ENCODE measurements at places on chromosomes 3 and 15.

DNA sequence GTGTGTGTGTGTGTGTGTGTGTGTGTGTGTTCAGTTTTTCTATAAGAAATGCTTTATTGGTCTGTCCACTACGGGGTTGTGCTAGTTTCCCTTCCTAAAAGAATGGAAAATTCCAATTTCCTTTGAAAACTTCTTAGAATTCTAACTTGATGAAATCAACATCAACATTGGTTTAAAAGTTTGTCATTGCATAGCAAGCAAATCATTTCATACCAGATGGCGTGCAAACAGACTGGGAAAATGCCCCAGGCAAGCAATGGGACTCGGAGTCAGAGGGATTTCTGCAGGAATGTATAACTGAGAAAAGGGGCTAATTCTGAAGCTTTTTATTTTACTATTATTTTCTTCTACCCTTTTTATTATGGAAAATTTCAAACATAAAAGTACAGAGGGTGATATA lies 13.1 kb upstream of the DYNC1LI1 start:
- no peak for DNase-seq

GRCh38 chr3:100420885-100421284 lies 19.5 kb downstream of the LNP1 start:
- no peak for DNase-seq

GRCh38 chr3:60186359-60186758 lies 1064.9 kb downstream of the FHIT start:
- no peak for DNase-seq

DNA sequence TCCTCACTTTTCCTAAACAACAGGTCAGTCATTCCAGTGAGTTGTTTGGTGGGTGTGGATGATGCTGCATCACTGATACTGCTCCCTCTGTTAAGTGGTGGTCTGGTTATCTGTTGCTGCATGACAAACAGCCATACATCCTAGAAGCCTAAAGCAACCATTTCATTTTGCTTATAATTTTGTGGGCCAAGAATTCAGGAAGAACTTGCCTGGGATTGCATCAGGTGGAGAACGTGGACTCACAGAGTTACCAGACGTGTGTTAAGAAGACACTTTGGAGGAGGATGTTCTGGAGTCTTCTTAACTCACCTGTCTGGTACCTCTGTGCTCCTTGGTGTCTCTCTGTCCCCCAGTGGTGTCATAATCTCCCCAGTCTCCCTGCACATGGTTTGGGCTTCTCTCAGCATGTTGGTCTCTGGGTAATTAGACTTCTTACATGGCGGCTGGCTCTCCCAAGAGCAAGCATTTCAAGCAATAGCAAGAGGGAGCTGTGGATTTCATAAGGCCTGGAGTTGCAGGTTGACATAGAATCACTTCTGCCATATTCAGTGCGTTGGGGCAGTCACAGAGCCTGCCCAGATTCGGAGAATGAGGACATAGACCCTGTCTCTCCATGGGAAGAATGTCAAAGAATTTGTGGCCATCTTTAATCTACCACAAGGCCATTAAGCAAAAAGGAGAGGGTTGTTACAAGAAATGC lies 20.1 kb downstream of the USP3 start:
- DNase-seq, result no peak

- no peak for DNase-seq
These were observed 14.5 kb upstream of the PLD1 start for GRCh38 chr3:171824824-171825221.

DNA sequence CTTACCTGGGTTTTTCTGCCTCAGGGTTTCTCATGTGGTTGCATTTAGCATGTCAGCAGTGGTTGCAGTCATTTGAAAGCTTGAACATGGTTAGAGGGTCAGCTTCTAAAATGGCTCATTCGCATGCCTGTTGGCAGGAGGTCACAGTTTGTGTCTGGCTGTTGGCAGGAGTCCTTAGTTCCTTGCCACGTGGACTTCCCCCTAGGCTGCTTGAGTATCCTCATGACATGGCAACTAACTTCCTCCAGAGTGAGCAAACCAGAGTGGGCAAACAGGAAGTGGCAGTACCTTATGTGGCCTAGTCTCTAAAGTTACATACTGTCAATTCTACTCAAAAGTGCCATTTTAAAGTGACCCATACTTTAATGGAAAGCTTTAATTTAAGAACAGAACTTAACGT lies 3.4 kb upstream of the UNC13C start:
- peak; percentile 9 for DNase-seq

- DNase-seq, result no peak
These were observed 14.8 kb downstream of the FAM240A start for GRCh38 chr3:46627078-46627477.

GRCh38 chr15:20340331-20340811 lies 201.2 kb downstream of the GOLGA6L6 start:
- no peak for DNase-seq

DNA sequence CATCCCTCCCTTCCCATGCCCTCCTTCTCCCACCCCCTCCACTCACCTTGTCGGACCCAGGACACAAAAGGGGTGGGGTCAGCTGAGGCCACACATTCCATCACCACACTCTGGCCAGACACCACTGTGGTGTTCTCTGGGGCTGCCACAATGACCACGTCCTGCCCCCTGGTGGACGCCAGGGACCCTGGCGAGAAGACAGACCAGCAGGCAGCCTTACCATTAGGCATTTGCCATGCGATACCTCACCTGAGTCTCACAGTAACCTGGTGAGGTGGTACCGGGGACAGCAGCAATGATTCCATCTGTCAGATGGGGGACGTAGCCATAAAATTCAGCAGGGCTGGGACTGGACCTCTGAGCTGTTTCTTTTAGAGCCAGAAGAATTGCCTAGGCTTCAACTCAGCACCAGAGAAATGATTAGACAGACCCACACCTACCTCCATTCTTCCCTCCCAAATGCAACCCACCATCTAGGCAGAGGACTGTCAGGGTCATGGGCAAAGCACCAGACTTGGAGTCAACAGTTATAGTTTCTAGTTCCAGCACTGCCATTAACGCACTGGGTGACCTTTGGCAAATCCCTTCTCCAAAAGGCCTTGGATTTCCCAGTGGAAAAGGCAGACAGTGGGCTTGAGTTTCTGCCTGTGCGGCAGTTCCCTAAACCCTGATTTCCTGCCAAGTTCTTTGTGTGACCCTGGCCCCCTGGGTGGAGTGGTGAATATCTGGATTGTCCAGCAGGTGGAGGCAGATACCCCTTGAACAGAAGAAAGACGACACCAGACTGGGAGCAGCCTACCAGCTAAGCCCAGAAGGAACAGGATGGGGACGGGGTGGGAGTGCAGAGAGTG lies 21.8 kb downstream of the IGDCC4 start:
- peak; percentile 51 for DNase-seq

- DNase-seq, result no peak
These were observed 142.8 kb upstream of the PEX5L start for GRCh38 chr3:180179562-180179961.

- peak; percentile 95 for DNase-seq
These were observed 34.1 kb upstream of the HACD2 start for GRCh38 chr3:123618768-123619484.

GRCh38 chr3:187551416-187551815 lies 118.8 kb downstream of the SST start:
- no peak for DNase-seq

GRCh38 chr3:50573566-50574443 lies 4.5 kb downstream of the HEMK1 start:
- no peak for DNase-seq

DNA sequence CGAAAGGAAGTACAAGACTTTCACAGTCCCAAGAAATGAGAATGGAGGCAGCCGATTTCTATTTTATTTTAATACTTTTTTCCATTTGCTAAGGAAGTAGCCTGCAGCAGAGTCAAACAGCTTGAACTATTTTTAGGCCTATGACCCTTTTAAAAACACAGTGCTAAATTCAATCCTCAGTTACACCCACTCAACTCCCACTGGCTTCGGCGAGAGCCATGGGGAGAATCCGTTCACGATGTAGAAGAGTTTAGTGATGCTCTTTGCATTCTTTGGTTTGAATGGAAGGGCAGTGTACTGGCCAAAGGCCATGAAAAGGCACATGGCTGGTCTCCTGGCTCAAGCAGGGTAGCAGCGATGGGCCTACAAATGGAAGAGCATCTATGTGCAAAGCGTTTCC lies 343.5 kb downstream of the FOXP1 start:
- DNase-seq, result no peak

DNA sequence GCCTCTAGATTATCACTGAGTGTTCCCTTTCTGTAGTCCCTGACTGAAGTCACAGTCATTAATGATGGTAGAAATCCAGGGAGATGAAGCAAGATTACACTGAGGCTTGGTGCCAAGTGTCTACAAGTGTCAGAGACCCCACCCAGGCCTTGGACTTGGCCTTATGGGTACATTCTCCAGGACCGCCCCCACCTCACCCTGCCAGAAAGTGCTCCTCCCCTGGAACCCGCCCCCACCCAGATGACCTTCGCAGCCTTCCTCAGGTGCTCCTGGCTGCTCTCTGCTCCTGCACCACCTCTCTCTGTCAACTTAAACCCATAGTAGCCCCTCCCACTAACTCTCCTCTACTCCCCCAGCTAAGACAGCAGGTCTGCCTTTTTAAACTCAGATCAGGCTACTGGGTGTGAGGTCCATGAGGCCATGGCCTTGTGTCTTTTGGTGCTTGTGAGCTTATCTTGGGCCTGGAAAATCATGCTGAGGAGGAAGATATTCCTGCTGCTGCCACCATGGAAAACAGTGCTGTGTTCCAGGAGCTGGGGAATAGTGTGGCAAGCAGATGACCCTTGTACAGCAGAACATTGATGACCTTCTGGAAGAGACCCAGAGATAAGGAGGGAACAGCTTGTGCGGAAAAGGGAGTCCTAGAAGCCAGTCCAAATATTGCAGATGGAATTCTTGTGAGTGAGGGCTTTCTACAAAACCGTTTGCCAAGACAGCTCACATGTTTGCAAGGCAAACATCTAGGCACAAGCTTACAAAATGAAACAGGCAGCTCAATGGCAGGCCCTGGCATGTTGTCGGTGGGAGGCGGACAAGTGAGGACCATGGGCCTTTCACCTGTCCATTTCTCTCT lies 40.3 kb upstream of the NDUFB4 start:
- no peak for DNase-seq

Data from MV-4-11 (cell line).